ENCODE measurements at places on chromosomes 2 and 18.

- DNase-seq: no peak
Observed at GRCh38 chr2:112148477-112148876, 10.3 kb downstream of the FBLN7 start.

GRCh38 chr2:234243871-234244565, 193.5 kb downstream of the SPP2 start:
- DNase-seq: peak; percentile 47

DNA sequence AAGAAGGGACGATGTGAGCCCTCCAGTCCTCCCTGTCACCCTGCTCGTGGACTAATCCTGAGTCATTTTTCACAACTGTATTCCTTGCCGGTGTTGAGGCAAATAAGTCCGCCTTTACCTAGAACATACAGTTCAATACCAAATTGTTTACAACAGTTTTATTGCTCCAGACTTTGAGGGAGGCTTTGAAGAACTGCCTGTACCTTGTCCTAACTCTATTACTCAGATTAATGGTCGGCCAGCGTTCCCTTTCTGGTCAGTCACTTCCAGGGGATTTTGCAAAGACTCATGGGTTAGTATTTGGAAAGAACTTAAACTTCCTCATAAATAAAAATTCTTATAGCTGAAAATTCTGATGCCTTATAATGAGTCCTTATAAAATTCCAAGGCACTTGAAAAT, 85.1 kb upstream of the ZNF532 start:
- no peak for DNase-seq

- DNase-seq: no peak
Observed at GRCh38 chr2:74011246-74011645, 26.5 kb downstream of the TET3 start.

- no peak for DNase-seq
Observed at GRCh38 chr18:45007531-45007930, 326.8 kb downstream of the SETBP1 start.

All from NCI-H748 treated with DMSO at 0.1 percent for 48 hours (cell line).